AG20443 (cell line): ENCODE measurements at places on chromosomes 5 and 9.

DNA sequence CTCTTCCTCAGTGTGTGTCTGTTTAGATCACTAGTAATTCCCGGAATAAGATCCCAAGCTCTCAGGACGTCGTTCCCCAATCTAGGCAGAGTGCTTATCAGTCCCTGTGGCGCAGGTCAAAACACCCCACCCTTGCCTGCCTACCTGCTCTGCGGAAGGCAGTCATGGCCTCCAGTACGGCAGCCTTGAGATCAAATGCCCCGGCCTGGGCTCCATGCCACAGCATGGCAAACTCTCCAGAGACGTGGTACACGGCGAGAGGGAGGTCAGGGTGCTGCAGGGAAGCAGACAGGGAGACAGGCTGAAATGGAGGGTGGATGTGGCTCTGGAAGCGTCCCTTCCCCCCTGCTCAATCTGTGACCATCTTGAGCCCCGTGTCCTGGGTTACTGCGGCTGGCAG lies 12.0 kb upstream of the HDHD3 start:
- no peak for DNase-seq

- DNase-seq = no peak
Observed at GRCh38 chr5:9455826-9456434, 89.9 kb downstream of the SEMA5A start.

GRCh38 chr9:92971776-92972175 lies 24.5 kb downstream of the FGD3 start:
- DNase-seq = peak; percentile 4

DNA sequence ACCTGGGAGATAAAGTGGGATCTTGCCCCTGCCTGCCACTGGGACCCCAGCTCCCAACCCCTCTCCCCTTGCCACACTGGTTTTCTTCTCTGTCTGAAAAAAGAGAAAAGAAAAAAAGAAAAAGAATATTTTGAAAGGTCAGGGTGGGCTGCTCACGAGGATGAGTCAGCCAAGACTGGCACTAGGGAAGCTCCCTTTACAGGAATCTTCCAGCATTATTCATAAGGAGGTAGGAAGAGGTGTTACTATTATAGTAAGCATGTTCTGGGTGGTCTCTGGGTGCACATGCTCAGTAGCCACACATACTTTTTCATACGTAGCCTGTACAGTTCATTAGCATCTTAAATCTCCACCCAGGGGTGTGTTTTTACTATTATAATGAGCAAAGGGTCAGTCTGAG lies 46.8 kb upstream of the HAND1 start:
- no peak for DNase-seq

DNA sequence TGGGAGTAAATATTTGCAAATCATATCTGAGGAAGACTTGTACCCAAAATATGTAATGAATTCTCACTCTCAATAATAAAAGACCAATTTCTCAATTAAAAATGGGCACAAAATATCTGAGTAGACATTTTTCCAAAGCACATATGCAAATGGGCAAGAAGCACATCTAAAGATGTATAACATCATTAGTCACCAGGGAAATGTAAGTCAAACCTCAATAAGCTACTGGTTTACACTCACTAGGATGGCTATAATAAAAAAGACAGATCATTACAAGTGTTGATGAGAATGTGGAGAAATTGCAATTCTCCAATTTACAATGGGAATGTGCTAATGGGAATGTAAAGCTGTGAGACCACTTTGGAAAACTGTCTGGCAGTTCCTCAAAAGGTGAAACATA lies 13.9 kb downstream of the PCSK5 start:
- DNase-seq = no peak

- DNase-seq = no peak
Observed at GRCh38 chr9:526904-527591, 312.4 kb downstream of the DOCK8 start.

DNA sequence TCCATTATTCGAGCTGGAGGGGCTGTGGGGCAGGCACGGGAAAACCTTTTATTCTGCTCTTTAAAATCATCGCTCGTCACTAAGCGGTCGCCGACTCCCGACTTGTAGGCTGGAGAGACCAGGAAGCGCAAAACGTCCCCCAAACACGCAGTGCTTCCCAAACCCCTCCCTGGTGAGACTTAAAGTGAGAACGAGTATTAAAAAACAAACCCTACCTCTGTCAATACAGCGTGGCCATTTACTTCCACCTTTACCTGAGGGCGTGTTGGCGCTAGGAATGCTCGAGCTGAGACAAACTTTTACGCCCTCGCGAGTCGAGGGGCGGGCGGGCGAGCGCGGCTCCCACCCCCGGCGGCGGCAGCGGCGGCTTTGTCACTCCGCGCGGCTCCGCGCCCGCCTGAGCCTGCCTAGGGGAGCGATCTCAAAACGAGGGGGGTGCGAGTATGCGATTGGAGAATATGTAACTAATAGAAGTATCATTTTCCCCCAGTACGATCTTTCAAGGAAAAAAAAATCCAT lies at the start of gene NR2F1-AS1:
NR2F1-AS1 (minus strand) TSS at position 293 of the 519 bp plus-strand sequence.
- no peak for DNase-seq

GRCh38 chr5:157575381-157576020 lies at the start of gene ADAM19:
Gene ADAM19 (minus strand): TSS chr5:157575775. CDS start chr5:157575696, 79 bp downstream.
- DNase-seq = peak; percentile 87

GRCh38 chr9:128159784-128160602 lies at the start of gene BBLN:
Gene BBLN (plus strand): TSS chr9:128160265. CDS start chr9:128160408, 143 bp downstream.
- peak; percentile 100 for DNase-seq

DNA sequence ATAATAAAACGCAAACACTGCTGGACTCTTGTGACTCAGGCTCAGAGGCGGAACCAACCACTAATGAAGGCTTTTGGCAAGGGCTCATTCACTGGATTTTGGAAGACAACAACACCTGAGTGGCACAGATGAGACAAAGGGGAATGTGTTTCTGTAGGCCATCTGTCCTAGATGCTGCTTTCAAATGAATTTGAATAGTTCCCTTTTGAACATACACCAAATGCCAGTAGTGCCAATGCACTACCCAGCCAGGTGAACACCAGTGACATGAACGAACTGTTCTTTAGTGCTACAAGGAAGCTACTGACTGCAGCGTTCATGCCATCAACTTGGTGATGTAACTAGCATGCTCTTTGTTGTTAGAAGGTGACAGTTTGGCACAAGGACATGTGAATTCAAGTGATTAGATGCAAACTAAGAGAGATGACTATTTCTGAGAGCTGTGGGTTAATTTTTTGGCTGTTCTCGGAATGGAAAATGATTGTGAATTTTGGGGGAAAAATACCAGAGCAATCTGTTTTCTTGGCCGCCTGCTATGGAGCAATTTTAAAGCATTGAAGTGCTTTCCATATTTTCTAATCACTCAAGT lies 173.7 kb downstream of the SLC24A2 start:
- no peak for DNase-seq

DNA sequence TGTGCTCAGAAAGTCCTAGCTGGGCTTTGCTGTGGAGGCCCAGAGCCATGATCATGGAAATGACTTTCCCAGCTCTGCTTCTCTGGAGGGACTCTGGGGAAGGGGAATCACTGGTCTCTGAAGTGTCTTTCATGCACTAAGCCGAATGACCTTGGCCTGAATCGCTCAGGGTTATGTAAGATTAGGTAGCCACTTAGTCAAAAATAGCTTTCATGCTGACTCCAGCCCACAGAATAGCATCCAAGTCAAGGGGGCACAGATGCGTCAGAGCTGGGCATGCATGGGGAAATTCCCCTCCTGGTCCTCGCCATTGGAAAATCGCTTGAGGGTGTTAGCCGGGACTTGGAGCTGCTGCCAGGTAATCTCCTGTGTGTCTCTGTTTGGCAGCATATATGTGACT lies 36.1 kb upstream of the PPARGC1B start:
- DNase-seq = no peak

GRCh38 chr9:87872079-87872624 lies 10.5 kb upstream of the SPATA31E1 start:
- no peak for DNase-seq

DNA sequence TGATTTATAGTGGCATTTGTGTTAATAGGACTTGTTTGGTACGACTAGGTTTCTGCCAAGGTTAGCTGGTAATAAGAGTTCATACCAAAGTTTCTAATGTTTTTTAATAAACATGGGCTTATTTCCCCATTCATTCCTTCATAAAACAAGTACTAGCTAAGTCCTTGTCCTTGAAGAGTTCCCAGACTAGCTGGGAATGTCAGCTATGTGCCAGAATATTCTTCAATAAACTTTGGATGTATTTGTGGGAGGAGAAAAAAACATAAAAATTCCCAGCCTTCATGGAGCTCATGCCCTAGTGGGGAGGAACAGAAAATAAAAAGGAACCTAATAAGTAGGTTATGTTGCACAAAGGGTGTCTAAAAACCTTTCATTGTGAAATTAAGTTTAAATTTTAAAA lies 176.9 kb downstream of the DENND1A start:
- no peak for DNase-seq

DNA sequence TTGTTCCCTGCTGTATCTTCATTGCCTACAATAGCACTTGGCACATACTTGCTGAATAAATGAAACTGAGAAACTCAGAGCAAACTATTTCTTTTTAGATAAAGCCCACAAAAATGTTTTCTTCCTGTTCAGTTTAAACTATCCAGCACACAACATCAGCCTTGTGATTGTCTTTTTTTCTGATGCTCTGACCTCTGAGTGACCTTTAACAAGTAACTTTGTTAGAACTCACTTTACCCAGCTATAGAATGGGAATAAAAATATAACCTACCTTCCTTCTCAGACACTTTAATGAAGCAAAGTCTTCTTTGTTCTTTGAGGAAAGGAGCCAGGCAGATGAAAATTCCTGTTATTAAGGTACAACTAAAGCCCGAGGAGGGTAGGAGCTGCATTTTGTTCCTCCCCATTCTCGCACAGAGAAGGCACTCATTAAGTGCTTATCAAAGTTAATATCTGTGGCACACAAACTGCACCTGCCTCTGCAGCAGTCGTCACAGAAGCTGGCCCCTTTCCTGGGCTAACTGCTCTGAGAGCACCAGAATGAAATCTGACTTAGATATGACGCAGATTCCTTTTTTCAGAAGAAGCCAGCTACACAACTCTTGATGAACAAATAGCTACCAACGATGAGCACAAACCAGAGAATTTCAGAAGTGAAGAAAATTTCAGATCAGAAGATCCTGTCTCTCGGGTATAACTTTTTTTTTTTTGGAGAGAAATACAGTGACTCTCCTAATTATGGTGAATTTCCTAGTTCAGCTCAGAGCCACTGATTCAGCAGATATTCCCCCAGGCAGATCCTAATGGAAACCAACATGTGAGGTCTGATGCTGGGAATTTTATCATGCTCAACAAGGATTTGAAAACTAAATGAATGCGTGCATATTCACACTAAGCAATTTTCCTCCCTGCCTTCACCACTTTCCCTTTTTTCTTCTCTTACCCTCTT lies 31.0 kb upstream of the NR3C1 start:
- DNase-seq = peak; percentile 17

GRCh38 chr5:6652025-6652424 lies 18.8 kb downstream of the SRD5A1 start:
- no peak for DNase-seq

GRCh38 chr5:54758038-54758437 lies 227.4 kb downstream of the ESM1 start:
- DNase-seq = peak; percentile 74

DNA sequence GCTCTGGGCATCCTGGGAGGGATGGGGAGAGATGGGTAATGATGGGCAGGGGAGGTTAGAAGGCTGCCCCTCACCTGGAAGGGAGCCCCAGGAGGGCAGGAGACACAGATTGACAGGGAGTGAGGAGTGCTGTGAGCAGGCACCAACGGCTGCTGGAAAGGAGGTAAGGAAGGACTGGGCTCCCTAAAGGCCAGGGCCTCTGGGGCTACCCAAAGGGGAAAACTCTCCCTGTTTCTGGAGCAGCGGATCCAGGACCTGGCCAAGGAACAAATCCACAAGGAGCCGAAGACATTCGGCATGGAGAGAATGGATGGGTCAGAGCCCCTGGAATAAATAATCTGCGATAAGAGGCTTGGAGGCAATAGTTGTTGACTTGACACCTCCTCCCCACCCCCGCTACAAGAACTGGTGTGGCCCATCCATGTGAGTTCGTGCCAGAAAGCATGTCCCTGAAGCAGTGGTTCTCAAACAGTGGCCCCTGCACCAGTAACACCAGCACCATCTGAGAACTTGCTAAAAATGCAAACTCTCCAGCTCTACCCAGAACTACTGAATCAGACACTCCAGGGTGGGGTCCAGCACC lies 208.3 kb downstream of the GABBR2 start:
- no peak for DNase-seq

DNA sequence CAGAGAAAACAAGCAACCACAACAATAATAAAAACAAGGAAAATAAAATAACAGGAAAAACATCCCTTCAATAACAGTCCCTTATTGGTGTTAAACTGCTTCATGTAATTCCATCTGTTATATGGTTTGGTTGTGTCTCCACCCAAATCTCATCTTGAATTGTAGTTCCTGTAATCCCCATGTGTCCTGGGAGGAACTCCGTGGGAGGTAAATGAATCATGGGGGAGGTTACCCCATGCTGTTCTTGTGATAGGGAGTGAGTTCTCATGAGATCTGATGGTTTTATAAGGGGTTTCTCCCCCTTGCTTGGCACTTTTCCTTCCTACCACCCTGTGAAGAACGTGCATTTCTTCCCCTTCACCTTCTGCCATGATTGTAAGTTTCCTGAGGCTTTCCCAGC lies 369.8 kb downstream of the TMEM232 start:
- DNase-seq = no peak

GRCh38 chr5:17355586-17356346 lies 138.3 kb downstream of the BASP1 start:
- no peak for DNase-seq

DNA sequence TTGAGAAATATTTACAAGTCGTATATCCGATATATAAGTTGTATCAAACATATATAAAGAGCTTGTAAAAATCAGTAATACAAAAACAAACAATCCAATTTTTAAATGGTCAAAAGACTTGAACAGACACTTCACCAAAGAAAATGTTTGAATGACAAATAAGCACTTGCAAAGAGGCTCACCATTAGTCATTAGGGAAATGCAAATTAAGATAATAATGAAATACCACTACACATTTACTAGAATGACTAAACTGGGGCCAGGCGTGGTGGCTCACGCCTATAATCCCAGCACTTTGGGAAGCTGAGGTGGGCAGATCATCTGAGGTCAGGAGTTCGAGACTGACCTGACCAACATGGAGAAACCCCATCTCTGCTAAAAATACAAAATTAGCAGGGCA lies 134.6 kb upstream of the HAND1 start:
- DNase-seq = no peak

DNA sequence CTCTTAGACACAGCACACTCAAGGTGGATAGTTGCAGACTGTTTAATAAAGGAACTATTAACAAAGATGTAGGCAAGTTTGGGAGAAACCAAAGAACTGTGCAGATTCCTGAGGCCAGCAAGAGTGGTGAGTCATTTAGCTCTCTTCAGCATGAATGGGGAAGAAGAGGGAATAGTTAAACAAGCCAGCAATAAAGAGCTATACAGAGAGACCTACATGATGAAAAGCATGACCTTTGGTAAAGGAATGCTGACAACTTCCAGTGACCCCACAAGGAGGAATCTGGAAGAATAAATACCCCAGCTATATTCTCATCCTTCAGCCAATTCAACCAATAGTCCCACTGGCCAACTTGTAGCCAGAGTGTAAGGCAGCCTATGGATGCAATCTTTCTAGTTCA lies 706.0 kb upstream of the GRAMD2B start:
- peak; percentile 10 for DNase-seq

GRCh38 chr9:77384406-77384805 lies 207.1 kb downstream of the VPS13A start:
- DNase-seq = peak; percentile 15
